ENCODE measurements at places on chromosomes 11 and 22. TPM values are rescaled to one million over a fixed set of nuclear protein-coding genes. Genes with fewer than 3 reads are reported as not detected.

- DNase-seq = no peak
Measured at GRCh38 chr11:61008971-61009370, 37.5 kb downstream of the CD6 start.

DNA sequence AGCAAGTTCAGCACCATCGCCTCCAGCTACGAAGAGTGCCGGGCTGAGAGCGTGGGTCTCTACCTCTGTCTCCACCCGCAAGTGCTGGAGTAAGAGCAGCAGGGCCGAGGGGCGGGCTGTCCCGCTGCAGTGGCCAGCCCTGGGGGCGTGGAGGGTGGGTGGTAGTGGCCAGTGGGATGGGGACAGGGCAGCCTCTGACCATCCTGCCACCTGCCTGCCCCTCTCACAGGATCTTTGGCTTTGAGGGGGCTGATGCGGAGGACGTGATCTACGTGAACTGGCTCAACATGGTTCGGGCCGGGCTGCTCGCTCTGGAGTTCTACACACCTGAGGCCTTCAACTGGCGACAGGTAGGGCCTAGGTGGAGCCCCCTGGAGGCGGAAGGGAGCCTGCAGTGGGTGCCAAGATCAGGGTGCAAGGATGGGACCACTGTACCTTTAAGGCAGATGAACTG, 15.0 kb upstream of the BBS1 start:
- no peak for DNase-seq

GRCh38 chr11:130071211-130071712, 1.6 kb downstream of the APLP2 start:
- DNase-seq = no peak

The FIBIN gene
- 6.0 TPM for polyA plus RNA-seq

DNA sequence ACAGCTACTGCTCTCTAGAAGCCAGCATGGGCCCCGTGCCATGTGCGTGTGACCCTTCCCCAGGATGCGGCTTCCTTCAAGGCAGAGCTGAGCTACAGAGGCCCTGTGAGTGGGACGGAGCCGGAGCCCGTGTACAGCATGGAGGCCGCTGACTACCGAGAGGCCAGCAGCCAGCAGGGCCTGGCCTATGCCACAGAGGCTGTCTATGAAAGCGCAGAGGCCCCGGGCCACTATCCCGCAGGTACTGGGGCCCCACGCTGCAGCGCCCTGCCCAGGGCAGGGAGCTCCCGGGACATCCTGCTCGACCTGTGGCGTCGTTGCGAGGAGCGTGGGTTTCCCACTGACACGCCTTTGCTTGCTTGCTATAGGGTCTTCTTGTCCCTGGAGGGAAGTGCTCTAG, 34.7 kb downstream of the CTTN start:
- DNase-seq = no peak

The PAK1 gene
- 18.8 TPM for polyA plus RNA-seq

The OR9Q2 gene
- polyA plus RNA-seq = not detected

The PRAME gene
- not detected for polyA plus RNA-seq

DNA sequence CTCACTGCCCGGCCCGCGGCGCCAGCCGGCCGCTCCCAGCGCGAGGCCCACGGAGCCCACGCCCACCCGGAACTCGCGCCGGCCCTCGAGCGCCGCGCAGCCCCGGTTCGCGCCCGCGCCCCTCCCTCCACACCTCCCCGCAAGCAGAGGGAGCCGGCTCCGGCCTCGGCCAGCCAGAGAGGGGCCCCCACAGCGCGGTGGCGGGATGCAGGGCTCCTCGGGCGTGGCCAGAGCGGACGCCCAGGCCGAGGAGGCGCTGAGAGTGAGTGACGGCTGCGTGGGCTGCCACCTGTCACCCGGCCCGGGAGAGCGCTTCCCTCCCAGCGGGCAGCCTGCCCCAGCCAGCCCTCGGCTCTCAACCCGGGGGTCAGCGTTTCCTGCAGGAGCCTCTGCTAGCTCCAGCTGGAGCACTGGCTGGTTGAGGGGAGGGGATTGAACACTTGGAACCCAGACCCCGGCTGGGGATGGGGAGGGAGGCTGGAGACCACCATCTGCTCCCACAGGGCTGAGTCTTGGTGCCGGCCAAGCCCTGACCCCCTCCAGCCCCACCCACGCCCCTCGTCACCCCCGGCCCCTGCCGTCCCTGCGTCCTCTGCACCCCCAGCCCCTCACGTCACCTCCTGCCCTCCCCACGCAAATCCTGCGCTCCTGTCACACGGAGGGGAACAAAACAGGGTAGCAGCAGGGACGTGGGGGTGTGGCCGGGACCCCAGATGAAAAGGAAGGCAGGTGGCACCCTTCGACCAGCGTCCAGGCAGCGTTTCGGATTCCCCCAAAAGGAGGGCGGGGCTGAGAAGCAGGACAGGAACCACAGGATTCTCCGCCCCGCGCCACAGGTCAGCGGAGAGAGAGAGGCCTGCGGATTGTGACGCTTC, 157.0 kb downstream of the BRD1 start:
- peak; percentile 37 for DNase-seq

DNA sequence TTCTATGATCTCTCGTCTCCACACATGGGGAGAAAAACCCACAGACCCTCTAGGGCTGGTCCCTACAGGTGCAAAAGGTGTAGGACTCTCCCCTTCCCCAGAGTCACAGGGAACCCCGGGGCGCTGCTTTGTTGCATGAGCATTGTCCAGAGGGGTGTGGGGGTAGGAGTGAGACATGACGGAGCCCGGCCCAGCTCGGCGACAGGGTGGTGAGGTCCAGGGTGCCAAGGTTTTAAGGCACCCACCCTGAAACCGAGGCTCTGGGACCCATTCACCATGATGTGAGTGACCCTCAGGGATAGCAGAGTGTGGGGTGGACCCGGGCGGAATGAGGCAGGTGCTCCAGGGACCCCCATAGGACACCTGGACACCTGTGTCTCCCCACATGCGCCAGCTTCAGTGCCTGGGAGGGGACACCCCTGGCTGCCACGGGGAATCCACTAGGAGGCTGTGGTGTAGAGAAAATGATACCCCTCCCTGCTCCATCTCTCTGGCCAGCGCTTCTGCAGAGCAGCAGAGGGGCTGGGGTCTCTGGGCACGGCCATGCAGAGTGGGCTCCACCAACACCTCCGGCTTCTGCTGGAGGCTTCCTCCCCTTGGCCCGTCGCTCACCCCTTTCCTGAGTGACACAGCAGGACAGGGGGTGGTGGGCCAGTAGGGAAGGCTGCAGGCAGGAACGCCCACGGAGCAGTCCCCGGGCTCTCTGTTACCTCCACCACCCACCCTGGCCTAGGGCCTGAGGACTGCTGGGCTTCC, 15.2 kb downstream of the KRTAP5-5 start:
- DNase-seq = no peak

DNA sequence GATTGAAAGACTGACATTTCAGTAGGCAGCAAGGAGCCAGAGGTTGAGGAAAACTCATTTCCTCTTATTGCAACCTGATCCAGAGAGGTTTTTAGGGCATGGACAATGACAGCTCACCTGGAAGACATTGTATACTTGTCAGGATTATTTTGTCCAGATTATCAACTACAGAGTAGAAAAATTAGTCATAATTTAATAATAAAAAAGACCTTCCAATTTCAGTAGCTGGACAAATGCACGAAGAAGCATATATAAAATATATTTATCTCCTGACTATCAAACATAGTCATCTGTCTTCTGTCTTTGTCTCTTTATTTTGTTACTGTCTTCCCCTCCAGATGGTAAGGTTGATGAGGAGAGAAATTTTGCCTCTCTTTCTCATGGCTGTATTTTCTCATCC, 330.6 kb upstream of the RAG2 start:
- DNase-seq = no peak

The C11orf42 gene
- not detected for polyA plus RNA-seq

DNA sequence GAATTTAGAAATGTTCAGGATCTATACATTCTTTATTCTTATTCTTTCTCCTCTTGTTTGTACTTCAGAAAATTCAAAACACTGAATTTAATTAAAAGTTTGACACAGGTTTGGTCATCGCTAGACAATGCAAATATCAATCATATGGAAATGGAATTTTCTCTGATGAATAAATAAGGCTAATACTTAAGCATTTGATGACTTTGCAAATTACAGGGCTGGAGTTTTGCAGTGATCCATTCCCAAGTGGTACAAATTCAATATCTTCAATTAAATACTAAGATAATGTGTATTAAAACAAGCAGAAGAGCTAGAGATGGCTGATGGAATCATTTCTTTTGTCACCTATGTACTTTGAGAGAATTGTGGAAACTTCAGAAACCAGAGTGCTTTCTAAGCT, 439.6 kb downstream of the DYNC2H1 start:
- DNase-seq = no peak

The IFITM10 gene
- polyA plus RNA-seq = 0.95 TPM

DNA sequence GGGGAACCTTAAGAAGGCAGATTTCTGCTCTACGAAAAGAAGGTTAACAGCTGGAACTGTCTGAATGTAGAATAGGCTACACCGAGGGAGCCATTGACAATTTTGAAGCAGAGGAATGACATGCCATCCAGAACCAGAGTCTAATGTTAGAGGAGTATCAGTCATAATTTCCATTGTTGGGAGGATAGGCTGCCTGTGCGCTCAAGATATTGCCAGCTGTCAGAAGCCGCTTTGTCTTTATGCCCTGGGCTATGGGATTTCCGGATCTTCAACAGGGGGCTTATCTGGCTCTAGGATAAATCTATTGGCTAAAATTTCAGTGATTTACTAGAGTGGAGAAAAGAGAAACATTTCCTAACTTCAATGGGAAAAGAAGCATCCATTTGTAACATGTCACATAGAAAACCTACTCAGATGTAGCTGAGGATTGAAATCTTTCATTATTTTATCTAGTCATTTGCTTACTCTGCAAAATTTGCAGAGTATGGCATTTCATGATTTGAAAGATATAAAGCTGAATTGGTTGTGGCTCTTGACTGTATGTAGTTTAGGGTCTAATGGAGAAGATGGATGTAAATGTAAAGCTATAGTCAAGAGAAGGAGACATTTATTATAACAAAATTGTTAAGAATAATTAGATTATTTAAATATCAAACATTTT, 78.9 kb downstream of the ANO3 start:
- DNase-seq = no peak

DNA sequence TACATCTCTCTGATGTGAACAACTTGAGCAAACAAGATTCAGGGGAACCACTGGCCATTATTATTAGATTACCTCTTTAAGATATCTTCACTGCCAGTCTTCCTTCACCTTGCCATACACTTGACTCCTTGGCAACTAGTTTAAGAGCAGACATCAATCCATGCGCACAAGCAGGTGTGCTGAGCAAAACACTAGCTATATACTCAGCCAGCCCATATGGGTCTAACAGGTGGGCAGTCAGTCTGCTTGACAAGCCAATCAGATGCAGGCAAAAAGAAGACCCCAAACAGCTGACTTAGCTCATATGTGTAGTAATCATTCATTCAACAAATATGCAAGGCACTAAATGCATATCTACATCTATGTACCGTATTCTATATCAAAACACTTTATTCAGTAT, 101.2 kb downstream of the SIK3 start:
- DNase-seq = no peak

DNA sequence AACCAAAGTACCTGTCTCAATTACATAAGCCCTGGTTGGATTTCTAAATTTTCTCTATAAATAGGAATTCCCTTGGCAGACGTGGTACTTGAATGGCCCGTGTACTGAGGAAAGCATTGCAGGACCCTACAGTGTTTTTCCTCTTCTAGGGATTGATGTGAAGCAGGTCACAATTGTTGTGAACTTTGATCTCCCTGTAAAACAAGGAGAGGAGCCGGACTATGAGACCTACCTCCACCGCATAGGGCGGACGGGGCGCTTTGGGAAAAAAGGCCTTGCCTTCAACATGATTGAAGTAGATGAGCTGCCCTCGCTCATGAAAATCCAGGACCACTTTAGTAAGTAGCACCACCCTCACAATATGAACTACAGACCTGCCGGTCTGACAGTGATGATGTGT, 16.7 kb downstream of the DDX25 start:
- no peak for DNase-seq

DNA sequence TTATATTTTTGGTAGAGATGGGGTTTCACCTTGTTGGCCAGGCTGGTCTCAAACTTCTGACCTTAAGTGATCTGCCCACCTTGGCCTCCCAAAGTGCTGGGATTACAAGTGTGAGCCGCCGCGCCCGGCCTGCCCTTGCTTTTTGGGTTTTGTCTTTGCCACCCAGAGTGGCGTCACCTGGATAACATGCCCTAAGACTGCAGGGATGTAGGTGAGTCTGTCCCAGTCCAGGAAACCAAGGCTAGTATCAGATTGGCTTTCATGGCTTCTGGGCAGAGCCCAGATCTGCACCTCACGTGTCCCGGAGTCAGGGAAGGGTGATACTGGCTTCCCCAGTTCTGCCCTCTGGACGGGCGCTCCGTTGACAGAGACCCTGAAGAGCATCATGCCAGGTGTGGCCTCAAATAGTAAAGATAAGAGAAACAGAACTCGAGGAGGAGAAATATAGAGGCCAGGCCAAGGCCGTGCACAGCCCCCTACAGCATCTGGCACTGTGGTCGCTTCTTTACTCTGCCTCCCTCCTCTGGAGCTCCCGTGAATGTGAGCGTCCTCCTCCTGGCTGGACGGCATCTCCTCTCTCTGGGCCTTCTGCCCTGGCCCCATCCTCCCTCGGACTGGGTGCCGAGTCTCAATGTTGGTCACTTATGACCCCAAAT, 7.8 kb upstream of the APOBEC3B start:
- DNase-seq = no peak

The C11orf97 gene
- not detected for polyA plus RNA-seq

All from stomach (tissue), 19 donors.